ENCODE measurements at places on chromosomes 11 and 22. TPM values are rescaled to one million over a fixed set of nuclear protein-coding genes. Genes with fewer than 3 reads are reported as not detected.

FDX1 gene
- polyA plus RNA-seq, result 4.0 TPM

ANKK1 gene
- polyA plus RNA-seq, result 0.05 TPM

NPAS4 gene
- polyA plus RNA-seq, result 0.03 TPM

CCDC89 gene
- 3.9 TPM for polyA plus RNA-seq

FDXACB1 gene
- 3.2 TPM for polyA plus RNA-seq

LUZP2 gene
- 0.06 TPM for polyA plus RNA-seq

RTN4R gene
- polyA plus RNA-seq, result 0.39 TPM

APBB1 gene
- polyA plus RNA-seq, result 35.9 TPM

MS4A2 gene
- not detected for polyA plus RNA-seq

DNA sequence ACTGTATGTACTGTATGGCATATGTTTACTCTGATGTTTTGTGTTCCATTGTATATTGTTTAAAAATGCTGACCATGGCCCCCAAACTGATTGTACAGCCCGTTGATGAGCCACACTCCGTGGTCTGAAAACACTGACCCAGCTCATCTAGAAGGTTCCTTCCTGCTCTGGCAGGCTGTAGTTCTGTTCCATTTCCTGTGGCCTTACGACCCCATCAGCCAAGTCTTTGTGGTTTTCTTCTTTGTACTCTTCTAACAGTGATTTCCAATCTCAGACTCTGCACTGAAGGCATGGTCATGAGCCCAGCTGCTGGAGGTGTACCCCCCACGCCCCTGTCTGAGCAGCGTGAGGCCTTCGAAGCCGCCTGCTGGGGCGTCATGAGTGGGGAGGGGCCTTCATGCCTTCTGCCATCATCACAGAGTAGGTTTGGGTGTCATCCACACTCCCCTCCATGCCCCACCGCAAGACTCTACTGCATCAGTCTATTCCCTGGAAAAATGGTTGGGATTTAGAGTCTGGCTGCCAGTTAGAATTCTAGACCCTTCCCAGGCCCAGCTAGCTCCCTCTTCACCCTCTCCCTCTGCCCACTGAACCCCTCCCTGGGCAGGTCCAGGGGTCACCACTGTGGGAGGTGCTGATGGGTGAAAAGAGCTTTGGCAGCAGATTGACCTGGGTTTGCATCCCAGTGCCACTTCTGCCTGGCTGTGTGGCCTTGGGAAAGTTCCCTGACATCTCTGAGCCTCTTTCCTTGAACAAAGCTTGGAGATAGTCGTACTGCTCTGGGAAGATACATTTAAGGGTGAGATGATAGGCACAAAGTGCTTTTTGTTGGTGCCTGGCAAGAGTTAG lies 11.3 kb upstream of the C11orf96 start:
- H3K4me3 ChIP-seq, result no peak overlapping the region
- H3K4me1 ChIP-seq, result peaks cover 80% of the 10 kb centered on the region
- H3K27me3 ChIP-seq, result no peaks in the 10 kb centered on the region

DNA sequence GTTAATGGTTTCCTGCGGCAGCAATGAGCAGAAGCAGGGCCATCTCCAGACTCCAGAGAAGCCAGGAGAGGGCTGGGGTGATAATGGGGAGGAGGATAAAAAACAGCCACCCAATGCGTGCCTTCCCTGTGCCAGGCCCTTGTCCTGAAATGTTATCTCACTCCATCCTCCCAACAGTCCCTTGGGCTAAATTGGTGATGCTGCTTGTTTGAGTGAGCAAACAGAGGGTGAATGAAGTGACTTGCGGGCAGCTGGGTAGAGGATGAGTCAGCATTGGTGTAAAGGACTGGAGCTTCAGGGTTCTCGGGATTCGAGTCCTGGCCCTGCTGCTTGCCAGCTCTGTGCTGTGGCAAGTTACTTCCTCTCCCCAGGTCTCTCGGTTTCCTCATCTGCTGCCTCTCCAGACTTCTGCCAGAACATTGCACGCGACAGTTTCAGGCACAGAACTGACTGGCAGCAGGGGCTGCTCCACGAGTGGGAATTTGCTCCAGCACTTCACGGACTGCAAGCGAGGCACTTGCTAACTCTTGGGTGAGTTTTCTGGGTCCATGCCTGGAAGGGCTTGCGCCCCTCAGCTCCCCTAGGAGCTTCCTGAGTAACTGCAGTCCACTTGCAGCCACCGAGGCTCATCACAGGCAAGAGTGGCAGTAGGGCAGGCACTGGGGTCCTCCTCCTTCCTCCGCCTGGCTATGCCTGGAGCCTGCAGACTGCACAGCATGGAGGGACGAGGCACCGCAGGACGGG lies at the start of gene P2RY6:
P2RY6 (plus strand) TSS at position 403 of the 744 bp plus-strand sequence. CDS start 24,181 bp downstream, outside the sequence.
- H3K36me3 ChIP-seq, result no peaks in the 10 kb centered on the region
- 0 out of 2 replicates have a peak, but pooled peaks cover 3% of the 10 kb centered on the region for H3K4me1 ChIP-seq
- no peak within 1 kb of the TSS for H3K4me3 ChIP-seq
- no peaks in the 10 kb centered on the region for H3K27me3 ChIP-seq

DNA sequence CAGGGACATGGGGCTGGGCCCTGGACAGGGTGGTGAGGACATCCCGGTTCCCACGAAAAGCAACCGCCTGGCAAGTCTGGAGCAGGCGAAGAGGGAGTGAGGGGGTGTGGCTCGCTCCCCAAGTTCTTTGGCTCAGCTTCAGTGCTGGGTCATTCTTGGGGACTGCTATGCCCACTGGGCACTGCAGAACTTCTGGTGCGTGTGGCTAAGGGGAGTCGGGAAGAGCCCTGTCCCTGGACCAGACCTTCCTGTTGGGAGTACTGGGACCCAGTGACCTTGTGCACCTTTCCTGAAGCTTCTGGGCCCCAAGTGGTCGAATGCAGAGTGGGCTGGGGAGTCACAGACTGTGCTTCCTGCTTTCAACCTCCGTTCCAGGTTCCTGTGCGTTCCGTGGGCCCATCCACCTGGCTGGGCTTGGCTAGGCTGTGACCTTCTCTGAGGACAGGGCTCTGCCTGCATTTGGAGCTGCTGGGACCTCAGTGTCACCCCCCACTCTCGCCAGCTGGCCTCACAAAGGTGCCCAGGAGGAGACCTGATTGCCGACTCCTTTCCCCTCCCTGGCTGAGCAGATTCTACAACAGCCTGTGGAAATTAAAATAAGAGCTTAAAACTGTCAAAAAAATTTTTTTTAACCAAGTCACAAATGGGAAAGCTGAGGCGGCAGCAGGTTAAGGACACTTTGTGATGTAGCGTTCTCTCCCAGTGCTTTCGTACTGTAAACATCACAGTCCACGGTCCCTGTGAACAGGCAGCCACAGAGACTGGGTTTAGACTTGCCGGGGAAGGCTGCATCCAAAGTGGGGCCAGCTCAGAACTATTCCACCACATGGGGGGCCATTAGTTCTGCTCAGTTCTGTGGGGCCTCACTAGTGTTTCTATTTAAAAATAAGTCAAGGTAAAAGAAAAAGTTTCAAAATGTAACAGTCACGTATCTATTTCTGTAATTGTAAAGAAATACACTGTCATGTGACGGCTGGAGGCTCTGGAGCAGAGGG lies 63.8 kb upstream of the WNT7B start:
- H3K27ac ChIP-seq, result no peak overlapping the region
- DNase-seq, result no peak
- no peaks in the 10 kb centered on the region for H3K27me3 ChIP-seq
- peaks cover 42% of the 10 kb centered on the region for H3K4me1 ChIP-seq
- no peaks in the 10 kb centered on the region for H3K36me3 ChIP-seq
- H3K4me3 ChIP-seq, result no peak overlapping the region

GRCh38 chr11:75503531-75504099 lies 22.1 kb downstream of the GDPD5 start:
- H3K4me3 ChIP-seq, result no peak overlapping the region
- no peak for DNase-seq
- peaks cover 12% of the 10 kb centered on the region for H3K4me1 ChIP-seq
- H3K36me3 ChIP-seq, result no peaks in the 10 kb centered on the region

DNA sequence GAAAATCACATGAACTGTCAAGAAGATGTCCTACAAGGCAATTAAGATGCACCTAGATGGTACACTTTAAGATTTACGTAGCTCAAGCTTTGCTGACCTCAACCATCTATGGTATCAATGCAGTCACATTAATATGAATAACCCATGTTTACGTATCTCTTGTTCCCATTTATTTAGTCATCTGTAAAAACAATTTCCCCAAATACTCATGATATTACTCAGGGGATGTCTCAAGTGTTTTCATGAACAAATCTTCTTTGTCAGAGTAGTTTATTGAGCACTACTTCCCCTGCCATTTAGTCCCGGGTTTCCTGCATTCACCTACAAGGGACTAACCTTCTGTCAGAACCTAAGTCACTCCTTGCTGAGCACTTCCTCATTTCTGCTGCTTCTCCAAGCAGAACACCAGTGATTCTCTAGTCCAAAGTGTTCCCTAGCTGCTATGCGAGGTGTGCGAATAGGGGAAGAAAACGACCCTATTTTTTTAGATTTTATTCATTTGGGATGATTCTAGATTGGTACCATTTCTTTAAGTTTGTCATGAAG lies 554.3 kb upstream of the LRRC4C start:
- H3K4me1 ChIP-seq, result no peaks in the 10 kb centered on the region
- H3K4me3 ChIP-seq, result no peak overlapping the region
- H3K27me3 ChIP-seq, result no peaks in the 10 kb centered on the region

DNA sequence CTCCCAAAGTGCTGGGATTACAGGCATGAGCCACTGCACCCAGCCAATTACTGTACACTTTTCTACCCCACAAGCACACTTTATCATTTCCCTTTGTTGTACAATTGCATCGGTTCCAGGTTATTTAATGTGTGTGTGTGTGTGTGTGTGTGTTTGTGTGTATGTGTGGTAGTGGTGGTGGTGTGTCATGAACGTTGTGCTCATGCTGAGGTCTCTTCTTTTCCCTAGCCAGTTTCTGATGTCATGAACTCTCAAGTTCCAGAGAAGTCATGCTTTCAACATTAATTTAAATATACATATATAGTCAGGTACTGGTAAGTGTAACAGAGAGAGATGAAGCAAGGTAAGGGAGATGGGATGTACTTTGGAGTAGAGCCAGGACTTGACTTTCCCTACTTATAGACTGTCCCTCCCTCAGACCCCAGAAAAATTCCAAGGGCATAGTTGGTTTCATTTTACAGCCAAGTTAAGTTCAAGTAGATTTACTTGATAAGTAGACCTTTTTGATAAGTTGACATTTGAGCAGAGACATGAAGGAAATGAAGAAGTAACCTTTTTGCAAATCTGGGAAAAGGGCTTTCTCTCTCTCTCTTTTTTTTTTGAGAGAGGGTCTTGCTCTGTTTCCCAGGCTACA lies 42.7 kb downstream of the WEE1 start:
- H3K27me3 ChIP-seq, result no peaks in the 10 kb centered on the region
- H3K36me3 ChIP-seq, result no peaks in the 10 kb centered on the region
- H3K4me1 ChIP-seq, result peaks cover 15% of the 10 kb centered on the region
- DNase-seq, result no peak
- H3K27ac ChIP-seq, result no peak overlapping the region

DNA sequence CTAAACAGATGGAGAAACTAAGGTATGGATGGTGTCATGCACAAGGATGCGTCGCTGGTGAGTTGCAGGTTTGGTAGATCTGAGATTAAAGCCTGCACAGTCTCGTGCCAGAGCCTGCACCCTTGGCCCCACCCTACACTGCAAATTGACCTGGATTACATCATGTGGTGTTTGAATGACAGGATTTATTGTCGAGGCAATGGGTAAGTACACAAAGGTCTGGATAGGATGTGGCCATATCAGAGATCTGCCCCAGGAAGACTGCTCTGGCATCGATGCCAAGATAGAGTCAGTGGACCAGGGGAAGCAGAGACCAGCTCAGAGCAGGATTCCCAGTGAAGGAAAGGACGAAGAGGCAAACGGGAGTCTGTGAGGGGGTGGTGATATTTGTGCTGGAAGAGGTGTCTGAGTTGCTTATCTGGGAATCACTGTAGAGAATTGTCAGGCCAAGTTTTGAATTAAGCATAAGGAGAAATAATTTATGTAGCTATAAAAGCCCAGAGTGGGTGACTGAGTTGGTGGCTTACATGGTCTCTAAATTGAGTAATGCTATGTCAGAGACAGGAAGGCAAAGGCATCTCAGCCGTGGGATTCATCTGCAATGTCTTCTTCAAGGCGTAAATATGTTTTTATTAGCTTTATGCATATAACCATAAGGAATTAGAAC lies 499.6 kb upstream of the B3GAT1 start:
- H3K36me3 ChIP-seq, result no peaks in the 10 kb centered on the region
- peaks cover 20% of the 10 kb centered on the region for H3K4me1 ChIP-seq
- DNase-seq, result peak; percentile 66
- H3K27ac ChIP-seq, result no peak overlapping the region
- no peak overlapping the region for H3K4me3 ChIP-seq

DNA sequence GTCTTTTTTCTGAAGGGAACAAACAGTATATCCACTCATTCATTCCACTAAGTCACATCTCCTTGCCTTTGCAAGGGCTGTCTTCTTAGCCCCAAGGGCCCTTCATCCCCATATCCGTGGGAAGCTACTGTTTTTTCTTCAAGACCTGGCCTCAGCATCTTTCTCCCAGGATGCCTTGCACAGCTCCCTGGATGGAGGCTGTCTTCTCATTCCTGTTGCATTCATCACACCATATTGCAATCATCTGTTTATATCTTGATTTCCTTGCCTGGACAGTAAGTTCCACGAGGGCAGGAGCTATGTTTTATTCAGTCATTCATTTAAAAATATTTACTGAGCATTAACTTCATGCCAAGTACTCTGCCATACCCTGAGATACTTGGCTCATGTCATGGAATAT lies 29.3 kb upstream of the NECTIN1 start:
- H3K27me3 ChIP-seq, result peaks cover 7% of the 10 kb centered on the region
- no peak overlapping the region for H3K4me3 ChIP-seq
- no peaks in the 10 kb centered on the region for H3K36me3 ChIP-seq
- no peaks in the 10 kb centered on the region for H3K4me1 ChIP-seq
- no peak overlapping the region for H3K27ac ChIP-seq
